Cardiac muscle cell (in vitro differentiated cells and primary cell): ENCODE measurements at places on chromosomes 5 and 9.

DNA sequence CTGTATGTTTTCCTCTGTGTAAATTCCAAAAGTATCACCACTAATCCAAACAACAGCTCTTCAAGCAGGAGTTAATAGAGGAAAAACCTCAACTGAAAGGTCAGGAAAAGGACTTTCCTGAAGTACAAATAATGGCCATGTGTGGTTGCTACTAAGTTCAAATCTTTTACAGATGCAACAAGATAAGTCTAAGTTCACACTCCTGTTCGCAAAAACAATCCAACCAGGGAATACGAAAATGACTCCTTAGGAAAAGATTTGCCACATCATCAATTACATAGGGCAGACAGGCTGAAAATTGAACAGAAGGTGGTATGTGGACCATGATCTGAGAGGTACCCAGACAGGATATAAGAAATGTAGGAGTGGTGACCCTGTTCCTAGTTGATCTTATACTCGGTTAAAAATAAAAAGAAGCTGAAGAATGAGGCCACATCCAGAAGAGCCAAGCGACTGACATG is 210.2 kb downstream of the TSSK1B start:
- no peak for DNase-seq

GRCh38 chr9:3028535-3028934 is 184.6 kb upstream of the PUM3 start:
- no peak for DNase-seq

- no peak for DNase-seq
These were observed 268.0 kb upstream of the KIF2A start for GRCh38 chr5:62038024-62038423.

DNA sequence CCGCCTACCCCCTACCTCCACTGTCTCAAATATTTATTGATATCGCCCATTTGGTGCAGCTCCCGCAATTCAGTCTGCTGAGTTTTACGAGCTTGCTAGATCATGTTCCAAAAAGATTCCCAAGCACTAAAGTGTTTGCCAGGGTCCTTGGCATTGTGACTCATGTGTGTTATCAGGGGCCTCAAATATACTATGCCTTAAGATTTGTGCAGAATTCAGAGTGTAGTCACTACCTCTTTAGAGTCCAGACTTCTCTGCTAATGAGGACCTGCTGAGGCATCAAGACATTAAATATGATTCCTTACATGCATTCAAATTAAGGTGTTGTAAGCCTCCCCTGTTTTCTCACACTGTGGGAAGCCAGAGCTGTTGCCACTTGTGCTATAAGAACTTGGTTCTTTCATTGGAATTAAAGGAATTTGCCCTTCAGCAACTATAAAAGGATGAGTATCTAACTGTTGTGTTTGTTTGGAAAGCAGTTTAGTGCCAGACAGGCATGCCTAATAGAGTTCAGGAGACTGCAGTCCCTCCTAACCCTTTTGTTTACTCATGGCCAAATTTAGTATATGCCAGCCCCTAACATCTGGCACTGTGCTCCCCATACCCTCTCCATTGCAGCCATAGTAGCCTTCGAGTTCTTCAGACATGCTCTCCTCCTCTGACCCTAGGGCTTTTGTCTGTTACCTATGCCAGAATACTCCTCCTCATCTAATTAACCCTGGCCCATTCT is 316.4 kb downstream of the NR3C1 start:
- peak; percentile 20 for DNase-seq

DNA sequence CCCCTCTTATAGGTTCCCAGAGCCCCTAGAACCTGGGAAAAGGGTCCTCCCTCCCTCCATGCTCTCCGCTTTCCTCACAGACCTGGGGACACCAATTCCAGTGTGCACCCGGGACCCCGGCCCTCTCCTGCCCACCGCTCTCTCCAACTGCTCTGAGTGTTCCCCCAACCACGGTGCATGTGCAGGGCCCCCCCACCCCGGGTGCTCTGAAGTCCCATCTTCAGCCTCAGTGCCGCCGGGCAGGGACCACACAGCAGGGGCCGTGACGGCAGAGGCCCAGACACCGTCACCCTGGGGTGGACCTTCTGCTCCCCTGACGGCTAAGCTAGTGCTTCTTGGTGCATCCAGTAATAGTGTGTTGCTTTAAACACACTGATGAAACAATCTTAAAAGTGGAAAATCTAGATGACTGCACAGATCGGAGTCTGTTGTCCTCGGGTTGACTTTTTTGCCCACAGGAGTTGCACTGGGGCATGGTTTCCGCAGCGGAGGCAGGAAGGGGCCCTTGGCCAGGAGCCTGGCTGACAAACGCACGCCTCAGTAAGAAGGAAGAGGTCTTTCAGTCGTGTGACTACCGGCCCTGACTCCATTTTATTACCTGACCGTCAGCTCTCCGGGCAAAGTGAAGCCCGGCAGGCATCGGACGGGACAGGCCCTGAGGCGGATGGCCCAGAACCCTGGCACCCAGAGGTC is 36.2 kb upstream of the SLC6A3 start:
- DNase-seq: no peak

GRCh38 chr9:109794361-109795012 is 14.5 kb downstream of the PALM2AKAP2 start:
- DNase-seq: peak; percentile 59

DNA sequence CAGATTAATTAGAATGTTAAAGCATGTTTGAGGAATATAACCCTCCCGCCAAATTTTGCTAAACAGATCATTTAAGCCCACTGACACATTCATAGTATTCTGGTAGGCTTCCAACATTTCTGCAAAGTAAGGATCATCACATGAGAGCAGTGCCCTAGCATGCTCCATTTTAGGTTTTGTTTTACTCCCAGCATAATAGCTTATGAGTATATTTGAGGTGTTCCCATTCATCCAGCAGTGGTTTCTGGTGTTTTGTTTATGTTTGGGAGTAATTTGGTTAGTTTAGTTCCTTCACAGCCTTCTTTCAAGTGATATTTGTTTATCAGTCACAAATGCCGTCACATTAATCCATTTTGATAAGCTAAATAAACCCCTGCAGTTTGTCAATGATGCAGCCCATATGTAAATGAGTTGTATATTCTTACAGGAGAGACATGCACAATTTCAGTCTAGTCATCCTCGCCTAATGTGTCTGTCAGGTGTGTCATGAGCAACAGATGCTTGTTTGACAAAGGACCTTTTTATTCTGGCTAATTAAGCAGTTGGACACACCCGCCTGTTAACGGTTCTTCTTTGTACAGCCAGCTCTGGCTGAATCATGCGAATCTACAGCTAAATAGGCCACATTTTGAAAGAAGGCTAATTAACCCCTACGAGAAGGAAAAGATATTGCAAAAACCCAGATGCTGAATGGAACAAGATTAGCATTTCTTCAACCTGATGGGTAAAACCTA is 124.4 kb downstream of the RFX3 start:
- DNase-seq: no peak

DNA sequence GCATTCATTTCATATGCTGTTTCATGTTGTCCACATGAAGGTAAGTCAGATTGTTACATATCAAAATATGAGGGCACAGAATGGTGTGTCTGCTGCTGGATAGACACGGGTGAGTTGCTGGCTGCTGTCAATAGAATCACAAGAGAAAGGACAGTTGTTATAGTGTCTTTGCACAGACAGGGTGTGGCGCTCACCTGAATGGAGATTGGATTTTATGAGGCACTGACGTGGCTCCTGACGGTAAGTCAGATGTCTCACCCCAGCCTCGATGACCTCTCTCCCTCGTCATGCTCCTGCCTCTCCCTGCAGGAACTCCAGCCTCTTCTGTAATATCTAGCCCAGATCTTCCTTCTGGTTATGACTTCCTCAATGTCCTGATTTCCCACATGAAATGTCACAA is 75.4 kb upstream of the SELENOP start:
- no peak for DNase-seq

DNA sequence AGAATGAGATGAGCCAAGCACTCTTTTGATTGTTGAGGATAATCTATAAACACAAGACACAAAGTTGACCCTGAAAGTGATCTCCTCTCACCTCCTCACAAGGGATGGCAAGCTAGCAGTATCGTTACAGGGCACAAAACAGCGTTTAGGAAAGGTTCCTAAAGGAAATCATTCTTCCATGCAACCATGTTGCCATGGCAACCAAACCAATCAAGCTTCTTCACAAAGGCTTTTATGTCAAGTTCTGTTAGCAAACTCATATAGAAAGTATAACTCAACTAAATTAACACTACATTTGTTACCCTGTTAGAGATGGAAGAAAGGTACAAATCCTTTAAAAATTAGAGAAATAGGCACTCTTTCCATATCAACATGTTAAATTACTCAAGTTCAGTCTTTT is 1016.8 kb upstream of the DMAC1 start:
- peak; percentile 12 for DNase-seq

GRCh38 chr5:168813184-168813968 is 234.2 kb upstream of the PANK3 start:
- DNase-seq: peak; percentile 26

GRCh38 chr5:16805486-16805885 is 130.6 kb downstream of the MYO10 start:
- no peak for DNase-seq

- DNase-seq: no peak
These were observed 403.1 kb upstream of the WWC1 start for GRCh38 chr5:167888393-167888792.

DNA sequence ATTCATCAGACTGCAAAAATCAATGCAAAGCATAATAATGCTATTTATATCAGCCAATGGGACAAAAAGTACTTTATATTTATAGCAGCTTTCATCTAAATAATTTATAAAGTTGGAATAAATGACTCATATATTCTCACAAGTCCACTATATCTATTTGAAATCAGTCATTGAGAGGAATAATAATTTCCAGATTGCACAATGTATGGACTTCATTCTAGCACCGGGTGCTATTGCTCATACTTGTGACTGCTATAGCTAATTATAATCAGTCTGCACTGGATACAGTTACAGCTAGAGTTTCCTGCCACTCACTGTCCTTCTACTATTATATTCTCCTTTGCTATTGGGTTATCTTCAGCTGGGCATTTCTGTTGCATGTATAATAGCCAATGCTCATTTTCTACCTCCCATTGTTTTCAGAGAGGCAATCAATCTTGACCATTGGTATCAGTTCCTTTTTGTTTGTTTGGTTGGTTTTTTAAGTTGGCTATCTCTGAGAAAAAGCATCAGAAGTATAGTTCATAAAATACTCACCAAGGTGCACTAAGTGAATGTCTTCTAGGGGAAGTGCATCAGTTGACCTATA is 1.9 kb downstream of the CDH18 start:
- no peak for DNase-seq

- no peak for DNase-seq
These were observed 17.0 kb upstream of the CMBL start for GRCh38 chr5:10324518-10325370.

DNA sequence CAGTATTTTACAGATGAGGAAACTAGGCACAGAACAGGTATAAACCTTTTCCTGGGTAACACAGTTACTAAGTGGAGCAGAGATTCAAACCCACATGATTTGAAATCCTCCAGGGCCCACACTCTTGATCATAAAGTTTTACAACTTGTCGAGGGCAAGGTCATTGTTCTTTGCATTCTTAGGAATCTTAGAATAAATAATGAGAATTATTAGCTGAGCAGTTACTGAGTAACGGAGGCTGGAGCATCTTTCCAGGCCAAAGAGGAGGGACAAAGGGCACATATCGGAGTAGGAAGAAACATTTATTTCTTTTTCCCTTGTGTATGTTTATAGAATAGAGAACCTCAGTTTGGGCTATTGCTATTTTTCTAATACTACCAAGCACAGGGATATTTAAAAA is 27.1 kb upstream of the F2R start:
- no peak for DNase-seq

- DNase-seq: no peak
These were observed 13.1 kb upstream of the ANXA1 start for GRCh38 chr9:73138516-73138915.

DNA sequence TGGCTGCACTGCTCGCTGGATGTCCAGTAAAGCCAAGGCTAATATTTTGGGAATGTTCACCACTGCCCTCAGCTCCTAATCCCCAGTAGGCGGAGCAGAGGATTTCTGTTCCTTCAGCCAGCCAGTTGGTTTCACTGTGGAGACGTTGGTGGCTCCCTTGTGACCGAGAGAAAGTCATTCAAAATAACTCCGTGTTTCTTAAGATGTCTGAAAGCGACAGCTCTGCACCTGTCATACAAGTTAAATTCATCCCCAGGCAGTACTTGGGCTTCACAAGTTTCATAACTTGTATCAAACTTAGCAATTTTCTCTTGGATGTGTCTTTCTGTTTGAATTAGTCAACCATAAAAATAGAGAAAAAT is 382 bp upstream of the CDKN2B start:
- DNase-seq: no peak

DNA sequence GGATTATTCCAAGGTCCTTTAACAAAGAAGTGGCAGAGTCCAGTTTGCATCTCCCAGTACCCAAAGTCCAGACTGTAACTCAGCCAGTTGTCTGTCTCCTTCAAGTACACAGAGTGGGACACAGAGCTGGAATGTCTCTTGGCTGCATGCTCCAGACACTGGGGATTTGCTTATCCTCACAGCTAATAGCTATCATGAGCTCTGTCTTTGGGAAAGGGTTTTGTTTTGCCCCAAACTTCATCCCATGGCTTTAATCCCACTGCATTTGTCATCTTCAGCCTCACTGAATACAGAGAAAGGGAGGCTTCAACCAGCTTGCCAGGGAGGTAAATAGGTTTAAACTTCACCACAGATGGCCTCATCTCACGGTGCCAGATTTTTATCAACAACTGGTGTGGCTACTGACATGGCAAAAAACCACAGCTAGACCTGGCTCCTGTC is 412.2 kb upstream of the SLC24A2 start:
- DNase-seq: no peak

GRCh38 chr5:178298283-178298807 is 65.7 kb upstream of the PHYKPL start:
- no peak for DNase-seq

- DNase-seq: no peak
These were observed 13.9 kb downstream of the QSOX2 start for GRCh38 chr9:136231478-136232297.

DNA sequence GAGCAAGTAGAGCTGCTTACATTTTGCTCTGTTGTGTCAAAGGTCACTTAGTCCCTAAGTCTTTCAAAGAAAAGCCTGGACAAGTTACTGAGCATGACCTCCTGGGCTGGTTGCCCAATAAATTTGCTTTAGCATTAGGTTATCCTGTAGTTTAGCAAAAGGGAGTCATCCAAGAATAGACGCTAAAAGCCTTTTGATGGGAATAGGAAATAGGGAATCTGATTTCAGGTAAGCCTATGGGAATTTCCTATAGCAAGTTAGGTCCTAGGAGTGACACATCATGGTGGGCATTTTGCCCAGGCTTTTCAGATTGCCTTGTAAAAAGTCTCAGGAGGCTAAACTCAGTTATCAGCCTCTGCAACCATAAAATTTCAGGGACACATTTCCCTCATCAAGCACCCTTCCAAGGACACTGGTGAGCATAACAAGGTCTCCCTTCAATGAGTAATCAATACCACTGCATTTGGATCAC is 67.6 kb upstream of the RANBP3L start:
- DNase-seq: peak; percentile 54
